Bronchus fibroblast of lung (primary cell): ENCODE measurements at places on chromosomes 13 and 19. TPM values are rescaled to one million over a fixed set of nuclear protein-coding genes. Genes with fewer than 3 reads are reported as not detected.

ZNF417 gene
- total RNA-seq: 4.5 and 8.6 TPM in 2 replicates

INSR gene
- total RNA-seq: 5.5 and 6.1 TPM in 2 replicates

IL4I1 gene
- total RNA-seq: 0.17 and 0.30 TPM in 2 replicates

ZNF724 gene
- 8.2 and 9.2 TPM in 2 replicates for total RNA-seq

PRTN3 gene
- not detected in 2 replicates for total RNA-seq

LYPD3 gene
- 0.50 and 0.59 TPM in 2 replicates for total RNA-seq

WDR88 gene
- total RNA-seq: not detected in 2 replicates

PPFIA3 gene
- total RNA-seq: 2.2 TPM in 2 replicates

C19orf81 gene
- not detected in 2 replicates for total RNA-seq

RNASEH2A gene
- total RNA-seq: 57.0 and 62.4 TPM in 2 replicates

ADAMTSL5 gene
- 1.2 and 2.0 TPM in 2 replicates for total RNA-seq

LILRB4 gene
- not detected in 2 replicates for total RNA-seq

MBD3 gene
- 120 and 127 TPM in 2 replicates for total RNA-seq

ESD gene
- total RNA-seq: 140 and 154 TPM in 2 replicates

INAFM1 gene
- 7.1 and 10.4 TPM in 2 replicates for total RNA-seq

CPB2 gene
- total RNA-seq: not detected in 2 replicates

PODNL1 gene
- total RNA-seq: 1.7 and 1.9 TPM in 2 replicates

CGB1 gene
- 2.9 TPM in 1 of 2 replicates, not detected in the other for total RNA-seq

ZGLP1 gene
- total RNA-seq: 0.59 and 0.67 TPM in 2 replicates

CFAP97D2 gene
- total RNA-seq: not detected in 2 replicates

FXYD1 gene
- total RNA-seq: 0.50 and 1.8 TPM in 2 replicates

ZNF260 gene
- 6.5 and 6.6 TPM in 2 replicates for total RNA-seq

MAP2K7 gene
- 8.6 and 10.8 TPM in 2 replicates for total RNA-seq
